ENCODE measurements at places on chromosomes 6 and 20. TPM values are rescaled to one million over a fixed set of nuclear protein-coding genes. Genes with fewer than 3 reads are reported as not detected.

DNA sequence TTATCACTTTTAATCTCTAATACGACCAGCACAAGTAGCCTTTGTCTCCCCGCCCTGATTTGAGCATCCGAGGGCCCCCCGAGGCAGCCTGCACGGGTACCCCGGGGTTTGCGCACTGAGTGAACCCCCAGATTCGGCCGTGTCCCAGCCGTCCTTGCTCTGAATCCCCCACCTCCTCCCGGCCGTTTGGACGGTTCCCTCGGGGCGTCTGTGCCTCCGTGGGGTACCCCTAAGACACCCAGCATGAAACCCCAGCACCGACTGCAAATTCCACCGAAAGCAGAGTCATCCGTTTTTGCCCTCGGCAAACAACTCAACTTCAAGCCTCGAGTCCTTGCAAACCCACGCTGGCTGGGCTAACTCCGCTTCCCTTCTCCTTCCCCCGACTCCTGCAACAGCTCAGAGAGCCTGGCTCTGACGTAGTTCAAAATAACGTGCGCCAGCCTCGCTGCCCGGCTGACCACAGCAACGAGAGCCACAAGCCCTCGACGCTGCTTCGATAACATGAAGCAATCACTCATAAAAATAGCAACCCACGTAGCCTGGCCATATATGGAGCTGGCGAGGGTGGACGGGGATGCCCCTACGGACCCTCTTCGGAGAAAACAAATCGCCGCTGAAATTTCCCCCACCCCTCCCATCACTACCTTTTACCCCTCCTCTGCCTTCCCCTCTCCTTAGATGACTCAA lies 764 bp upstream of the SNAP25 start:
- no peak for DNase-seq

- DNase-seq = no peak
These were observed 129.3 kb upstream of the STMND1 start for GRCh38 chr6:16972535-16972934.

DNA sequence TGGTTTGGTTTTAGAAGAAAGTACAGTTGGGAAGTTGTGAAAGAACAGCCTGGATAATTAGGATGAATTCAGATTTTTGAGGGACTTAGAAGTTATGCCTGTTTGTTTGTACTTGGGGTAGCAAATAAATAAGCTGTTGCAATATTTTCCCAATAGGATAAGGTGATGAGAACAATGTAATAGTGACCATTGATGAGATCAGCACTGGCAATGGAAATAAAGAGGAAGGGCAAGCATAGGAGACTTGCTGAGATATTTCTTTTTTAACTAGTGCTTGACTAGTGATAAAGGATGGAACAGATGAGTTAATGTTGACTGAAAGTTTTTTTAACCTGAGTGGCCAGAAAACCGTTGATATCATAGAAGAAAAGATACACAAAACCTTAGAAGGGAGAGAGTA lies 498.8 kb downstream of the CDKAL1 start:
- DNase-seq = no peak

DNA sequence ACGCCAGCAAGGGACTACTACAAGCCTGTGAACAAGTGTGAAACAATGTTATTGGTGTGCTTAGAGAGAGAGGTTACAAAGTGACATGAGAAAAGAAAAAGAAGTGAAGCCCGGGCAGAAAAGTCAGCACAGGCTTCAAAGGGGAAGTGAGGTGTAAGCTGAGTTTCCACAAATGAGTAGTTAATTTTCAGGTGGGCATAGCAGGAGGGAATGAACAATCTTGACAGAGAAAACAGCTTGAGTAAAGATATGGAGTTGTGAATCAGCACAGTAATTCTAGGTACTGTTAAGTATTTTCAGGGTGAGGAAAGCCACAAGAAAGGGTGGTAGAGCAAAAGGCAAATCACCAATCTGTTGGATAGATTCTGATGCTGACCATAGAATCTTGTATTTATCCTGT lies 4.3 kb downstream of the KCNQ5 start:
- DNase-seq = no peak

GRCh38 chr20:558117-558516 lies 14.5 kb upstream of the CSNK2A1 start:
- no peak for DNase-seq

- no peak for DNase-seq
These were observed 285.9 kb downstream of the ALDH8A1 start for GRCh38 chr6:134663800-134664535.

LGSN gene
- not detected for total RNA-seq

All from posterior vena cava (tissue), 2 donors.